ENCODE measurements at places on chromosomes 5 and 9. TPM values are rescaled to one million over a fixed set of nuclear protein-coding genes. Genes with fewer than 3 reads are reported as not detected.

- no peak for DNase-seq
Observed at GRCh38 chr9:134063088-134063570, 4.7 kb downstream of the BRD3 start.

The TRAPPC13 gene
- 15.7 TPM for total RNA-seq

The FGF10 gene
- not detected for total RNA-seq

DNA sequence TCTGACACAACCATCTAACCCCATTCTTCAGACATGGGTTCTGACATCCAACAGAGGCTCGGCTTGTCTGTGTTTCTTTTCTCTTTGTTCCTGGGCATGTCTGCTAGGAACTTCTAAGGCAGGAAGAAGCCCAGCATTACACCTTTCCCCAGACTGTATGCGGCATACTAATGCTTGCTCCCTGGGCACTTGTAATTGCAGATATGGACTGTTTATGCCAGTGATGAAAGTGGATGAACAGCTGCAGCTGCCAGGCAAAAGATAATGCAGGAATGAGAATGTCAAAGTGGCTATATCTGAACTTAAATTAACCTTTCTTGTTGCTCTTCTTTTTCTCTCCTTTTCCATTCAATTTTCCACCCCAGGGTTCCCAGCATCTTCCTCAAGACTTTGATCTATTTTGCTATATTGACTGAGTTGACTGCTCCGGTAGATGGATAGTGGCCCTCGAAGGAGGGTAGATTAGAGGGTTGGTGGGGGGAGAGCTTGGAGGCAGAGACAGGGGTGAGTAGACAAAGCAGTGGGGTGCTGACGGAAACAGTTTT, 344.4 kb downstream of the MAN2A1 start:
- no peak for DNase-seq

DNA sequence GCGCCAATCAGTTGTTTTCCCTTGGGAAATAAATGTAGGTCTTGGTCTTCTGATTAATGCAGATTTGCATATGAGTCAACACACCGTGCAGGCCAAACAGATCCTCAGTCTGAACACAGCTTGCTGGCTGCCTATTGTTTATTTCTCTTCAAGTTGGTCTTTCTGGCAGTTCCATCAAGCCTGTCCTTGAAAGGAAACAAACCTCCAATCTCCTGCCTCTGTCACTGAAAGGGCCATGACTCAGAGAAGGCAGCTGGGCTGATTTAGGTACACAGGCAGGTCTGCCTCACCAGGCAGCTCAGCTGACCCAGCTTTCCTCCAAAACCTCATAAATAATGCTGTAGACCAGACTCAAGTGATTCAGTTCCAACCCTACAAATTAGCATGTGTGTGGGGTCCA, 175.9 kb downstream of the MAN2A1 start:
- DNase-seq = peak; percentile 94

The GABRA6 gene
- total RNA-seq = not detected

The NIM1K gene
- 0.05 TPM for total RNA-seq

DNA sequence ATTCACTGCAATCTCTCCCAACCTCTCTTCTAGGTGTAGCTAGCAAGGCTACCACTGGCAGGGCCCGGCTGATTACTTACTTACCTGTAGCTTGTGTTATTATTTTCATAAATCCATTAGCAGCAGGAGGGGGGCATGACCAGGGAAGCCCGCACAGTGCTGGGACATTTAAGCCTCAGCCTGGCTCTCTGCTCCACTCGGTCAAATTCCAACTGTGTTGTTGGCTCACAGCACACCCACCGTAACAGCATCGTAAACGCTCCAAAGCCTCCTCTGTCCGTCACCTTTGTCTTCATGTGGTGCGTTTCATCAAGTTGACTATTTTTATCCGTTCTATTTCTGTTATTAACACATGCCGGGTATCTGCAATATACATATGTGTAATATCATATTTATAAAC, 264.7 kb downstream of the NSG2 start:
- DNase-seq = no peak

GRCh38 chr9:72399391-72399790, 34.4 kb upstream of the ZFAND5 start:
- no peak for DNase-seq

DNA sequence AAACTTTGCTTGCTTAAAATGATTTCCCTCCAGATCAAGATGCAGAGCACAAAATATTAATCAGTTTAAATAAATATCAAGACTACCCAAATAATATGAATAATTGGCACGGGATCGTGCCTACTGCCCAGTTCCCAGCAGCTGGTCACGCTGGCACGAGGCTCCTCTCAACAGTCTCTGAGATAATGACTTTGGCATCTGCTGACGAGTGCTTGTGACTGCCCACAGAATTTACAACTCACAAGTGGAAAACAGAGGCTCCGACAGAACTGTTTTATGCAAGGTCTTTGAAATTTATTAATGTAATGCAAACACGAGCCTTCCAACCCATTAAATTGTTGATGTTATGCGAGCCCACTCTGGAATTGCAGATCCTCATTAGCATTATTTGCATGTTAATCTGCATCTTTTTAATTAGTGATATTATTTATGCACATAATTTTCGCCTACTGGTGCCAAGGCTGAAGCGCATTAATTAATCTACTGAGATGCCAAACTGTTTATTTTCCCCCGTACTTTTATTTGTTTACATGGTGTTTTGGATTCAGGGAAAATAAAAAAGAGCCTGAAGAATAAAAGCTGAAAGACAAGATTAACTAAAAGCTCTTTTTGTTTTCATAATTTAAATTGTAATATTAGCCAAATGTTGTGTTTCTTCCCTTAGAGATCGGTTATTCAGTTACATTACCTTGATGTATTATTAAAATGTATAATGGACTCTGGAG, 369.3 kb upstream of the IRX1 start:
- DNase-seq = no peak

- no peak for DNase-seq
Observed at GRCh38 chr5:143057580-143057999, 287.4 kb downstream of the ARHGAP26 start.

The PAPPA gene
- 13.1 TPM for total RNA-seq

- peak; percentile 44 for DNase-seq
Observed at GRCh38 chr5:159975462-159976019, 33.4 kb upstream of the TTC1 start.

- DNase-seq = no peak
Observed at GRCh38 chr5:122690266-122690665, 84.6 kb upstream of the SNX2 start.

- no peak for DNase-seq
Observed at GRCh38 chr5:79171635-79172245, 60.1 kb downstream of the BHMT start.

The TAF1L gene
- total RNA-seq = not detected

DNA sequence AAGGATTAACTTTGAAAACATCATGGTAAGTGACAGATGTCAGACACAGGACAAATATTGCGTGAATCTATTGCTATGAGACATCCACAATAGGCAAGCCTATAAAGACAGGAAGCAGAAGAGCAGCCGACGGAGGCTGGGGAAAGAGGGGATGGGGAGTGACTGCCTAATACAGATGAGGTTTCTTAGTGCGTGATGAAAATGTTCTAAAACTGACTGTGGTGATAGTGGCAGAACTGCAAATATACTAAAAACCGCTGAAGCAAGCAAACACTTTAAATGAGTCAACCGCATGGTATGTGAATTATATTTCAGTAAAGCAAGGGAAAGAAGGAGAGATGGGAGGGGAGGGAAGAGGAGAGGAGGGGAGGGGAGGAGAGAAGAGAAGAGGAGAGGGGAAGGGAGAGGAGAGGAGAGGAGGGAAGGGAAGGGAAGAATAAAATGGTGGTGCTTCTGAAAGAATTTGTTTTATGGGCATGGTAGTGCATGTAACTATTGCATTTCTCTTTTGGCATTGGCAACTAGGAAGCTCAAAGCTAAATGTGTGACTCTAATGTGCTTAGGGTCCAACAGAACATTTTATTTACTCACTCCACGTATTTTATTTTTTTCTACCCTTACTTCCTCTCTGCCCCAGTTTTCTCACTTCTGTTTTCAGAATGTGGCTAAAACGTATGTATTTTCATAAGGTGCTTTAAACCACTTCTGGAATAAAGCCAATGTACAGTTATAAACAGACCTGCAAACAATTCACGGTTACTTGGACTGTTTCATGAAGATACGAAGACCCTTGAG, 21.3 kb downstream of the AKNA start:
- DNase-seq = no peak

DNA sequence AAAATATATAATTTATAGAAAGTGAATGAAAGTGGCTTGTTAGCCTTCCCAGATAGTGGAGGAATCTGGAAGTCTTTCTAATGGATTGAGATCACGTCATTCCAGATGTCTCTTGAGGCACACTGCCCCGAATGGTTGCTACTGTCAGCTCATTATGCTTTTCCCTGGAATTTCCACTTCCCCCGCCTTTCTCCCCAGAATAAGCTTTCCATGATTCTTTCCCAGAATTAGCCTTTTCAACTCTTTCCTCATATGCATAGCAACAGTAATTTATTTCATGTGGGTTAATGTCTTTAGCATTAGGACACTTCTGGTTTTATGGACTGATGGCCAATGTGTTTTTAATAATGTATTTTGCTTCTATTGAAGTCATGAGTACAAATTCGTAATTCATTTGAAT, 81.5 kb downstream of the PALM2AKAP2 start:
- no peak for DNase-seq

The CATSPER3 gene
- total RNA-seq = not detected

The AFAP1L1 gene
- total RNA-seq = 274 TPM

DNA sequence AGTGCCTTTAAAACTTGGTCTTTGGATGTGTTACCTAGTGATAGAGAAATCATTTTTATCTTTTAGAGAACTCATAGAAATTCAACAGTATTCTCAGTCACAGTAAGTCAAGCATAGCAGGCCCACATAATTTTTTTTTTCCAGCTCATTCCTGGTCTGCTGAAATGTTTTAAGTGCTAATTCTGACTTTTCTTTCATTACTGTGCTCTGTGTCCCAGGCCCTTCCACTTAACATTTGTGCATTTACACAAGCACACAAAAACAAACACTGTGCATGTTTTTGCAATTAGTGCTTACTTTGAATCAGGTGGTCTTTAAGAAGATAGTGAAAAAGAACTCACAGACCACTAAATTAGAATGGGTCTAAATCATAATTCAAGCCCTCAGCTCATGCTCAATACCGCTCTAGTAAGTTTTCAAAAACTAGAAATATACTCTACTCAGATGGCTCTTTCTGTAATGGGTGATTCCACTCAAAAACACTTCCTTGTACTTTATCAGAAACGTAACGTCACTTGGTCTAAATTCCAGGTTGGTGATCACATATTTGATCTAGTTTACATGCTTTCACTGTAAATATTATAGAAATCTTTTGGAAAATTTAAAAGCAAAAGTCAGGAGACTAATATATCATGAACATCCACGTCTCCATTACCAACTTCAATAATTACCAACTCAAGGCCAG, 107.8 kb downstream of the PCSK5 start:
- no peak for DNase-seq

DNA sequence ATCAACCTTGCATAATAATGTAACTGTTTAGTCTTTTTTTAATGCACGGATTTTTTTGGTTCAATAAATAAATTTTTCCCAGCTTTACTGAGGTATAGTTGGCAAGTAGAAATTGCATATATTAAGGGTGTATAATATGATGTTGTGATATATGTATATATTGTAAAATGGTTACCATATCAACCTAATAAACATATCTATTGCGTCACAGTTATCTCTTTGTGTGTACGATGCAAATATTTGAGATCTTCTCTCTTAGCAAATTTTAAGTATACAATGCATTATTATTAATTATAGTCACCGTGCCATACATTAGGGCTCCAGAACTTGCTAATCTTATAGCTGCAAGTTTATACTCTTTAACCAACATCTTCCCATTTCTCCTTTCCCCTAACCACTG, 57.2 kb upstream of the TMEM161B start:
- DNase-seq = no peak

The PAEP gene
- total RNA-seq = not detected

GRCh38 chr5:122180863-122181548, 51.7 kb downstream of the ZNF474 start:
- DNase-seq = no peak

DNA sequence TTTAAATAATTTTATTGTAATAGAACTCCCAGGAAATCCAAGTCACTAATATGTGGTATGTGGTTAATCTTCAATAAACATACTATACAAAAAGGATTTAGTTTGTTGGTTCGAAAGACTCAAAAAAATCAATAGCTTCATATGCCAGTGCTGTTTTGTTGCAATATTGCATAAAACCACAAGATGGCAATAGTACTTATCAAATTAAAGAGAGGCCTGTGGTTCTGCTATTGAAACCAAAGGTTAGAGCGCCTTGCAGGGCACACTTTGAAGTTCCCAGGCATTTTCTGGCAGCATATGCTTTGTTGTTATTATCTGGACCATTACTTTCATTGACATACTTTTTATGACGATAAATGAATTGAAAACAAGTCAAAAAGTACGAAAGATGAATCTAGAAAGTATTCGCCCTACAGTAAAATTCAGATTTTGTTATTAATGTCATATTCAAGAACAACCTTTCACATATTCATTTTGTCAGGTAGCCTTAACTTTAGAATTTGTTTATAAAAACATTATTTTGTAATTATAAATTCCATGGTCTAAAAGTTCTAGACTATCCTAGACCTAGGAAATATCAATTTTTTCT, 316.3 kb downstream of the MCTP1 start:
- peak; percentile 72 for DNase-seq

DNA sequence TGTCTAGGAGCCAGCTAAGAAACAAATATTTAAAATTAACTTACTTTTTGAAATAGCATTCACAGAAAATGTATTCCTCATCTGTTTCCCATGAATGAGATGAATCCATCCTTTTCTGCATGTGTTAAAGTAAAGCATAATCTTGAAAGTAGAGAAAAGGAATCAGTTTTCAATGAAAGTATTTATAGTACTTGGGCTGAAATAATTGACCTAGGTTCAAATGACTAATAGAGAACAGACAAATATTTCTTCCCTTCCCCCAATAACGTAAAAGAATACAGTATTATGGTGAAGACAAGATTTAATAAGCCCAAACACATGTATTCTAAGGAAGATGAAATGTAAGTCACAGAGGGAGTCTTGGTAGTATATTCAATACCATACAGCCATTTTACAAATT, 403.5 kb downstream of the ZNF608 start:
- DNase-seq = no peak

GRCh38 chr9:136857166-136857565, 5.0 kb downstream of the MAMDC4 start:
- no peak for DNase-seq

GRCh38 chr9:81559197-81559596, 130.2 kb downstream of the TLE1 start:
- DNase-seq = no peak

DNA sequence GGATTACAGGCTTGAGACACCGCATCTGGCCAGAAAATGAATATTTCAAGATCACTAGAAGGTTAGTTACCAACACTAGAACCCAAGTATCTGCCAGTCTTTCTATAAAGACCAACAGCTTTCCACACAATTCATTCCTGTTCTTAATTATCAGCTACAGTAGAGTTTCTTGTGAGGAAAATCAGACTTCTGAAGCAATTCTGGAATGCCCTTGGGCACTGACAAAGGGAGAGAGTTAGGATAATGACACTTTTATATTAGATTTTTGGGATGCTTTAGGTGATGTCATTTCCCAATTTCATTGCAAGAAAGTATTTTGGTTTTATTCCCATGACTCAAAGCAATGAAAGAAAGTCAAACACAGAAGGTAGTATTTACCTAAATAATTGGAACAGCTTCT, 497.0 kb upstream of the TUSC1 start:
- no peak for DNase-seq

GRCh38 chr9:29319736-29320513, 1746.6 kb upstream of the C9orf72 start:
- no peak for DNase-seq

The ANKRD55 gene
- 0.47 TPM for total RNA-seq

- no peak for DNase-seq
Observed at GRCh38 chr5:35436400-35437057, 181.1 kb upstream of the SPEF2 start.

GRCh38 chr5:18197734-18198133, 563.5 kb downstream of the TAF11L14 start:
- DNase-seq = no peak
